Sigmoid colon (tissue), 7 donors: ENCODE measurements at places on chromosomes 3 and 15.

GRCh38 chr15:77599899-77600298 is 32.8 kb downstream of the LINGO1 start:
- peak; percentile 85 for DNase-seq

GRCh38 chr3:189871418-189871817 is 240.2 kb downstream of the TP63 start:
- no peak for DNase-seq

GRCh38 chr3:179671747-179672242 is 19.0 kb downstream of the USP13 start:
- no peak for DNase-seq

DNA sequence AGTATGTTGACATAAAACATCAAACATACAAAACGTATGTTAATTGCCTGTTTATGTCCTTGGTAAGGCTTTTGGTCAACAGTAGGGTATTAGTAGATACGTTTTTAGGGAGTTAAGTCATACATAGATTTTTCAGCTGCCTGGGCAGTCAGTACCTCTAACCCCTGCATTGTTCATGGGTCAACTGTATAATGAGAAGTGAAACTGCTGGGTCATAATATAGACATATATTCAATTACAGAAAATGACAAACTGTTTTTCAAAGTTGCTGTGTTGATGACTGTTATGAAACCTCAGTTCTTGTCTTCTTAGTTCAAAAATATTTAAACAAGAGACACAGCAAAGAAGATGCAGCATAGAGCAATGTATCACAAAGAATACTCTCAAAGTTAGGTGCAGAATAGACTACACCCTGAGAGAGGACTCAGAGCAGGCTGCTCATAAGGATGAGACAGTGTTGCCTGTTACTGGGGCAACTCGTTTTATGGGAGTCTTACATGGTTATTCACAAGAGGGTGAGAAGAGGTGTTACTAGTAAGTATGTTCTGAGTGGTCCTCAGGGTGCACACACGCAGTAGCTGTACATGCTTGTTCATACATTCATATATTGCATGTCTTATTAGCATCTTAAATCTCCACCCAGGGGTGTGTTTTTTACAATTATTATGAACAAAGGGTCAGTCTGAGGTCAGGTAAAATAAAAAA is 53.1 kb upstream of the ADAMTS17 start:
- DNase-seq, result no peak

DNA sequence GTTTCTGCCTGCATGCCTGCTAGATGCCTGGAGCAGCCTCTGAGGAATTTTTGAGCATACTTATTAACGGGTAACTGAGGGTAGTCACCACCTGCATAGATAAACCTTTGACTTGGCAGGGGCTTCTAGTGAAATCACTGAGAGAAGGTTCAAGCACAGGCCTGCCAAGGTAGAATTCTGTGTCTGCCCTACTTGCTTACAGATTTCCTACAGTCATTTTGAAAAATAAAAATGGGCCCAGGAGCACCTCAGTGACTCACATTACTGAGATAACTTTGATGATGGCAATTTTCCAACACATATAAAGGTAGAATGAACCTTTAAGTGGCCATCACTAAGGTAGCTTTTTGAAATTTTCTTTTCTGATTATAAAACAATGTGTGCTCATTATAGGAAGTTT is 10.8 kb downstream of the CRTAP start:
- no peak for DNase-seq

- no peak for DNase-seq
Observed at GRCh38 chr15:57440799-57441198, 64.5 kb downstream of the CGNL1 start.

DNA sequence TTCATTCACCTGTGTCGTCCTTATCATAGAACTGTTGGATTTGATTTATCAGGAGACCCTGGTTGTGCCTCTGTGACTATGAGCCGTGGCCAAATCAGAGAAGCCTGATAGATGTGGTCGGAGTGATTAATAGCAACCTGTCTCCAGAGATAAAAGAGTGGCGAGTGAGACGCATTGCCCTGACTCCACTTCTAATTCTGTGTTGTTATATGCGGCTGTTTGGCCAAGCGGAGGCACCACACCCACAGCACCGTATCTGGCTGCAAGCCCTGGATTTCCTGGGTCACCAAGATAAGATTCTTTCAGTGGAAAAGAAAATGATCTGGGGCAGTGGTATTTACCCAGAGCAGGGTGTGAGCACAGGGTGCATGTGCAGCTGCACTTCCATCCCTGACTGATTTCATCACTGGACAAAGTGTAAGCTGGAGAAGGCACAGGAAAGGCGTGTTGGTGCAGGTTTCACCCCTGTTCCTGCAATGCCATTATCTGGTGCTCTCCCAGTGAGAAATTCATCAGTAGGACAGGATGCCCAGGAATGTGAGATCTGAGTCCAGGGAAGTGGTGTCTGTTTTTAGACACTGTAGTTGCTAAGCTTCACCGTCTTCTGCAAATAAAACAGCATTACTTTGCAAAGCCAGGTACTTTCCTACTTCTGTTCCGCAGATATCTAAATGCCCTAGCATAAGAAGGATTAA is 84.6 kb downstream of the CD47 start:
- no peak for DNase-seq

DNA sequence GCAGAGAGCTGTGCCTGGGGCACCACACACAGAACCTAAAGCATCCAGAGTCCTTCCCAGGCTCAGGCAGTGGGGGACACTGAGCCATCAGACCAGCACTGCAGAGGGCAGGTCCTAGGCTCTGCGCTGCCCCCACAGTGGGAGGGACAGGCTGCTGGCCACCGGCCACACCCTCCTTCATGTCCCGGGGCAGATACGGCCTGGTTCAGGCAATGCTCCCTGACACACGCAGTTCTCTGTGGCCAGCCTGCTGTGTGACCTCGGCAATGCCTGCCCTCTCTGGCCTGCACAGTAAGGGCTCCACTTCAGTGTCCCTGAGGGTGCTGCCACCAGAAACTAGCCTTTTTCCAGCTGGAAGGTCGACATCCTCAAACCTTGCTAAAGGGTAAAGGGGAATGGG is 12.4 kb downstream of the LINGO1 start:
- DNase-seq, result no peak

- DNase-seq, result no peak
Observed at GRCh38 chr3:12584083-12584482, 27.2 kb downstream of the MKRN2 start.

DNA sequence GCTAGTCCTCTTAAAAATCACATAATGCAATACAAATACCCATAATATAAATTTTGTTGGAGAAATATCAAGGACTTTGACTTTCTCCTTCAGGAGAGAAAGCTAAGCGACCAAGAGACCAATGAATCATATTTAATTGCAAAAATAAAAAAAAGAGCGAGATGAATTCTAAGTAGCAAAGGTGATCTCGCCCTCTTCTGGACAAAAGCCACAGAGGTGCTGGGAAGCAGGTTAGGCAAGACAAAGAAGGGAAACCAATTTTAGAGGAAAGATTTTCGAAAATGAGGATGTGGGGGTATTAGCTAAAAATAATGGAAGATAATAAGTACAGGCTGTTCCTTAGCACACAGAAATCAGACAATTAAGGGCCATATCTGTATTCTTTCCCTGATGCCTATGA is 111.4 kb upstream of the PLAAT1 start:
- no peak for DNase-seq

GRCh38 chr3:65878831-65879230 is 159.9 kb downstream of the MAGI1 start:
- no peak for DNase-seq

- DNase-seq, result no peak
Observed at GRCh38 chr3:126117212-126117611, 33.3 kb upstream of the SLC41A3 start.

- DNase-seq, result no peak
Observed at GRCh38 chr15:97921296-97921865, 39.1 kb upstream of the ARRDC4 start.

- DNase-seq, result no peak
Observed at GRCh38 chr3:43086460-43087165, 19.3 kb downstream of the POMGNT2 start.

GRCh38 chr3:46858456-46858855 is 4.8 kb downstream of the MYL3 start:
- no peak for DNase-seq
